Right forelimb (tissue), 1 donor: ENCODE measurements at places on chromosomes 3 and 15.
A peak's percentile ranks its signal among the peaks of the same experiment; 100 is the strongest.

DNA sequence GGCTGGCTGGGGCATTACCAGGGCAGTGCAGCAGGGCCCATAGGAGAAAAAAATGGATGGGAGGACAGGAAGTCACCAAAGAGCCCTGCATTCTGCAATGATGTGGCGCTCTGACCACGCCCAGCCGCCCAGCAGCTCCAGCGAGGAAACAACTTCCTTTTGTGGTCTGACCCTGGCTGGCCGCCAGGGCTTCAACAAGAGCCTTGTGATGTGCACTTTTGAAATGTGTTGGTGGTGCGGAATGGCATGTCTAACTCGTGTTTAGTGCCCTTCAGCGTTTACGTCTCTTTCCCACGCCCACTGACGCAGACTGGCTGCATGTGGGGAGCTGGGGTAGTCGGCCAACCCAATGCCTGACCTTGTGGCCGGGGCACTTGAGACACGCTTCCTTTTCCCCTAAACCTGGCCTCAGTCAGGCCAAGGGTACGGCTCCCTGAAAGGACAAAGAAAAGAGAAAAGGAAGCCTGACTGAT is 81.9 kb upstream of the CTNNB1 start:
- DNase-seq: peak; percentile 73

- peak; percentile 75 for DNase-seq
These were observed 448 bp downstream of the PLXNB1 start for GRCh38 chr3:48429317-48429959.

DNA sequence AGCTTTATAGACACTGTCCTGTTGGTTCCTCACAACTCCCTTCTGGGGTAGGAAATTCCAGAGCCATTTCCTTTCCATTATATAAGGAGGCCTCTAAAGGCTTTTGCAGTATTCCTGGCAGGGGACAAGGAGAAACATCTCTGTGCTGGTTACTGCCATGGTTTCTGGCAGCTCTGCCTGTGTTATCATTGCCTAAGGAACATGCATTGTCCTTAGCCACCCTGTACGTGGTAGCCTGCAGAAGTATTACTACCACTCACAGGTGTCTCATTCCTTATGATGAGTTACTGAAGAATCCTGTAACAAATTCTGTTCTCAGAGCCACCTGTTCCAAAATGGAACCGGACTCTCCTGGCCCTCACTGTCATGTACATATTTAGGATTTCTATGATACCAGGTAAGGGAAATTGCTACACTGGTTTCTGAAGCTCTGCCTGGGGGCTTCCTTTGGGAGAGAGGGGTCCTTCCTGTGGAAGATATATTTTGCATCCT is 58.0 kb downstream of the UMPS start:
- no peak for DNase-seq

DNA sequence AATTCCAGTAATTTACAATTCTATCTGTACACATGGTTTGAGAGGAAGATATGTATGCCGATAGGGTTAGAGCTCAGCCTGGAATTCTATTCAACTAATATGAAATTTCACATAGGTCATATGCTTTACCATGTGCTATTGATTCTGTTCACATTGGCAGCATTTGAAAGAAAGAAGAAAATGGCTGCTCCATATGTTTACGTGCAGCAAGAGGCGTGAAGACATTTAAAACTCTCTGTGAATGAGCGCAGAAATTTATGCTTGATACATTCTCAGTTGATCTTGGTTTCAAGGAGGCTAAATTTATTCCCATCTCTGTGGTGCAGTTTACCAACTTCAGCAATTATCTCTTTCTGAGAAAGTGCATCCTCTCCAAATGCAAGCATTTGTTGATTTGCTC is 478.9 kb downstream of the CNTN4 start:
- no peak for DNase-seq

DNA sequence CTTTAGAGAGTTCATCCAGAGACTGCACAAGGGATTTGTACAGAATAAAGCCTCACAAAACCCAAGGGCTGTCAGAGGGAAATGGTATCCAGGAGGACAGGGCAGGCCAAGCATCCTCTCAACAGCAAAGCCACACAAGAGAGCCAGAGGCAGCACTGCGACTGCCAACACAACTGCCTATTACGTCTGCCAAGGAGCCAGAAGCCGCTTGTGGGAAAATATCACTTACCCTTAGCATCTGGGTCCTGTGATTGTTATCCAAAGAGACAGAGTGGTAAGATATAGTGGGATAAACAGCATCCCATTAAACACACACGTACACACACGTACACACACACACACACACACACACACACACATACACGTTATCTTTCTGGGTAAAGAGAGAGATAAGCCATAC is 618.3 kb upstream of the AGTR1 start:
- no peak for DNase-seq

GRCh38 chr3:132343018-132343612 is 25.9 kb downstream of the ACP3 start:
- peak; percentile 52 for DNase-seq

DNA sequence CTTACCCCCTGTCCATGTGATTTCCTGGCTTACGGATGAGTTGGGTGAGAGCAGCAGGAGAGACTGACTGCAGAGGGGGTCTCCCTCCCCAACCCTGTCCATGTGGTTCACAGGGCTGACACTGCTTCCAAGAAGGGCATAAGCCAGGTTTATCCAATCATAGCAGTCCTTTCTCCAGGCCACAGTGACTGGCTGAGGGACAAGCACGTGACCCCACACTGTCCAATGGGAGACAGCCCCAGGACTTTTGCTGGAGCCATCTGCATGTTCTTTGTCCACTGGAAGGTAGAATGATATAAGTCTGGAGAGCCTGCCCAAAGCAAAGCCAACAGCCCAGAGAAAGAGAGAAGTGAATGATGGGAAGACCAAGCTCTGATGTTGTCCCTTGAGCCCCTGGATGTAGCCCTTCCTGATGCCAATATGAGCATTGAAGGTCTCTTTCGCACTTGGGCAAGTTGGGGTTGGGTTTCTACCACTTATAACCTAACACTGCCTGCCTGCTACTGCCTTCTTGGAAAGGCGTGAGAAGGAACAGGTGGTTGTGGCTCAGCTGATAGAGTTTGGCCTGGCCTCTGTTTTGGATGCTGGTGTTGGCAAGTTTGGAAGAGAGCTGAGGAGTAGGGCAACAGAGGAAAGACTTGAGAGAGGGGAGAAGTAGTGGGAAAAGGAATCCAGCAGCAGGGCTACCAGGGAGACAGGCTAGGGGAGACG is 41.3 kb upstream of the GRIP2 start:
- no peak for DNase-seq

GRCh38 chr3:194259982-194260766 is 91.0 kb downstream of the CPN2 start:
- DNase-seq: peak; percentile 20

GRCh38 chr15:66459818-66460615 is 37.5 kb downstream of the SNAPC5 start:
- no peak for DNase-seq

DNA sequence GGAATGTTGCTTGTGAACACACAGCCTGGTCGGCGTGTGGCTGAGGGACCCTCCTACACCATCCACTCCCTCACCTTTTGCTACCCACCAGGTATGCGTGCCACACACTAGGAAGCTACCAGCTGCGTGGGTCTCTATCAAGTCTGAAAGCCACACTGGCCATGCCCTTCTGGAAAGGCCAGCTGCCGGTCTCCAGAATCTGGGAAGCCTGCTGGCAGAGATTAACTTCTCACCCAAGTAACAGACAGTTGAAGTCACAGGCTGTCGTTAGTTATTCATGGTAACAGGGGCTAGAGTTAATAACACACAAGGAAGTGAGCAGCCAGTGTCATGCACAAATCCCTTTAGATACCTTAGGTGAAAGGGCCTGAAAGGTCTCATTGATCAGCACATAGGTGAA is 48.1 kb downstream of the SUSD5 start:
- no peak for DNase-seq

DNA sequence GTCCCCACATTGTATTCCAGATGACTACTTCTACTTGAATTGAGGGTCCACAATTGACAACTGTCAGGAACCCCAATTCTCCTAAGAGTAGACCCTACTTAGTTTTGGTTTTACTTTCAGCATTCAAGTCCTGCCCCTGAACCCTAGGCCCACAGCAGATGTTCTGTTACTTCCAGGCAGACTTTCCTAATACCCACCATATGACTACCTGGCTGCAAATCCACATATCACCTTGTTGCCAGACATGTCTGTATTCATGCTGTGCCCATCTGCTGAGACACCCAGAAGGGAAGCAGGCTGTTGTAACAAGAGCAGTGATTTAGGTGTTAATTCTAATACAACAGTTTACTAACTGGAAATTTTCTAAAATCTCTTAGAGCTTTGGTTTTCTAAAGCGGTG is 235.1 kb upstream of the CCDC54 start:
- DNase-seq: no peak

- DNase-seq: no peak
These were observed 1.7 kb downstream of the HYAL2 start for GRCh38 chr3:50320853-50321335.
